ENCODE measurements at places on chromosomes 12 and 14.

DNA sequence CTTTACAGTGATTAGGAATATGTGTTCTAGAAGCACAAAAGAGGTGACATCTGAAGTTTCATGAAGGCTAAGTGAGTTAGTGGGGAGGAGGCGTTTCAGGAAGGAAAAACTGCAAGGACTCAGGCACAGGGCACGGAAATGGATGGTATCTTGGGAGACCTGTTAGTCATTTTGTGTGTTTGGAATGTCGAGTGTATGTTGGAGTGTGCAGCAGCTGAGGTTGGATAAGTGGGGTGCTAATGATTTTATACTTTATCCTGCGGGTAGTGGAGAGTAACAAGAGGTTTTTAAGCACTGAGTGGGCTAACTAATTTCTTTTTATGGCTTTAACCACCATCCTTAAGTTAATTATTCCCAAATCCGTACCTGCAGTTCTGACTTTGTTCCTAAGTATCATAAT lies 571.5 kb upstream of the FBXO33 start:
- DNase-seq = no peak

- DNase-seq = no peak
These were observed 35.8 kb downstream of the EFCAB11 start for GRCh38 chr14:89918721-89919120.

DNA sequence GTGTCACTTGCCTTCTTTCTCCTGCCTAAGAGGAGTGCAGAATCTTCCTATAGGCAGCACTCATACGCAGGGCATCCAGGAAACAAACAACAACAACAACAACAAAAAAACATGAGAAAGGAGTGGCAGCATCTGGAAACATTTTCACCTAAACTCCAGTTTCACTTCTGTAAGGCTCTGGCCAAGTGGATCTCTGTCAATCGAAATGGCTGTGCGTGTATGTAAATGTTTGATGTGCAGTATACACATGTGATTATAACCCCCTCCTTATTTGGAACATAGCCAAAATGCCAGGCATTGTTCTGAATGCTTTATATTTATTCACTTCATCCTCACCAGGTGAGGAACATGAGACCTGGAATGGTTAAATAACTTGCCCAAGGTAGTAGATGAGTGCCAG lies 76.8 kb downstream of the COX16 start:
- DNase-seq = no peak

GRCh38 chr12:27464220-27464554 lies 17.7 kb downstream of the SMCO2 start:
- DNase-seq = no peak

GRCh38 chr12:113678223-113679119 lies 206.8 kb upstream of the LHX5 start:
- DNase-seq = no peak

- DNase-seq = no peak
These were observed 9.2 kb downstream of the RNASE9 start for GRCh38 chr14:20551606-20552005.

DNA sequence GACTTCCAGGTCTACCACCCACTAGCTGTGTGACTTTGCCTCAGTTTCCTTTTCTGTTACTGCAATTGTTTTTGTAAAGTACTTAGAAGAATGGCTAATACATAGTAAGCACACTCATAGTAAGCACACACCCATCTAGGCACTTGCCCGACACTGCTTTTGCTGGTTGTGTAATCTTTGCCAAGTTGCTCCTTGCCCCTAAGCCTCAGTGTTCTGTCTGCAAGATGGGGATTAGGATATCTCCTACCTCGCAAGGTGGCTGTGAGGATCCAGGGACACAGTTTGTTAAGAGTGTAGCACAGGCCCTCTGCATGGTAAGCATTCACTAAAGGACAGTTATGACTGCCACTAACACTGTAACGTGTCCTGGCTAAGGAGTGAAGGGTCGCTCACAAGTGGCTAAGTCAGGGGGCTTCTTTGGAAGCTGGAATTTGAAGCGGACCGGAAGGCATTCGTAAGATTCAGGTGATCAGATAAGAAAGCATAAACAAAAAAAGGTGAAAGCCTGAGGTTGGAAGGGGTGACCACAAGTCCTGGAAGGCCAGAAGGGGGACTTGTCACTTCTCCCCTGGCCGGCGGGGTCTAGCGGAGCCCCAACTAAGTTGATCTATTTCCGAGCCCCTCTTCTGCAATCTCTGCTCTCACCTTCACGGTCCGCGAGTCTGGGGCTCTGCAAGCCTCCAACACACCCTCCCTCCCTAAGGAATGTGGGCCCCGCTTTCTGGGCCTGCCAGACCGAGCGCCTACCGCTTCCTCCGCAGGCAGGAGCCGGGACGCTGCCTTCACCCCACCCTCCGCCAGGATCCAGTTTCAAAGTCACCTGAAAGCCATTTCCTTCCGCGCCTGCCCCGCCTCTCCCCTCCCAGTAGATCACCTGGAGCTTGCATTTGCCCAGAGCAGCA lies 1.5 kb upstream of the PLEKHG3 start:
- DNase-seq = no peak

DNA sequence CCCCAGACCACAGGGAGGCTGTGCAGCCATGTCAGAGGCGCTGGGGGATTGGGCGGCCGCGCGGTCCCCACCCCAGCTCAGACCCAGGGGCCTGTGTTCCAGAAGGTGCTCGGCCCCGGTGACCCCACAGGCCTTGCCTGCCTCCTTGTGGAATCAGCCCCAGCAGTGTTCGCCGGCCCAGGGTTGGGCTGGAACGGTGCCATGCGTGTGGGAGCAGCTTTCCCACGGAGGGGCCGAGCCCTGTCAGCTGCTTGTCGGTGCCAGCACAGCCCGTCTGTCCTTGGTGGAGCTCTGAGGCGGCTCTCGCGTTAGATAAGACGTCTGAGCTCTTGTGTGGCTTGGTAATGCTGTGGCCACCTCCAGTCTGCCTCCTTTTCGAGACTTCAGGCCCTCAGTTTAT lies 8.5 kb downstream of the ZFYVE21 start:
- no peak for DNase-seq

DNA sequence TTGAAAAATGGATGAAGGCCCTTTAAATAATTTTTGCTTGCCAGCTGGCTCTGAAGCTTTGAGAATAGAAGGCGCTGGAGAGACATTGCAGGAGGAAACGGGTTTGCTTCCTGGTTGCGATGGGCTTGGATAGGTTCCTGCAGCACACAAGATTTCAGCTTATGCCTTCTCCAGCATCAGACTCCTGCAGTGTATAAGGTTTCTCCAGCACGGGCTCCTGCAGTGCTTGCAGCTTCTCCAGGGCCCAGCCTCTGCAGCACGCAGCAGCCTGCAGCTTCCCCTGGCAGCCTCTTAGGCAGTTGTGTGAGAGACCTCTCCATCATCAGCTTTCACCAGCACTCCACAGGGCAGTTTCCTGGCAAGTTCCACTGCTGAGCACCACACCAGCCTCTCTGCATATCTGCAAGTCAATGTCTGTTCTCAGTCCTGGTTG lies 78.7 kb upstream of the ZDHHC17 start:
- DNase-seq = no peak

GRCh38 chr14:64410084-64410774 lies 22.1 kb downstream of the MTHFD1 start:
- no peak for DNase-seq

DNA sequence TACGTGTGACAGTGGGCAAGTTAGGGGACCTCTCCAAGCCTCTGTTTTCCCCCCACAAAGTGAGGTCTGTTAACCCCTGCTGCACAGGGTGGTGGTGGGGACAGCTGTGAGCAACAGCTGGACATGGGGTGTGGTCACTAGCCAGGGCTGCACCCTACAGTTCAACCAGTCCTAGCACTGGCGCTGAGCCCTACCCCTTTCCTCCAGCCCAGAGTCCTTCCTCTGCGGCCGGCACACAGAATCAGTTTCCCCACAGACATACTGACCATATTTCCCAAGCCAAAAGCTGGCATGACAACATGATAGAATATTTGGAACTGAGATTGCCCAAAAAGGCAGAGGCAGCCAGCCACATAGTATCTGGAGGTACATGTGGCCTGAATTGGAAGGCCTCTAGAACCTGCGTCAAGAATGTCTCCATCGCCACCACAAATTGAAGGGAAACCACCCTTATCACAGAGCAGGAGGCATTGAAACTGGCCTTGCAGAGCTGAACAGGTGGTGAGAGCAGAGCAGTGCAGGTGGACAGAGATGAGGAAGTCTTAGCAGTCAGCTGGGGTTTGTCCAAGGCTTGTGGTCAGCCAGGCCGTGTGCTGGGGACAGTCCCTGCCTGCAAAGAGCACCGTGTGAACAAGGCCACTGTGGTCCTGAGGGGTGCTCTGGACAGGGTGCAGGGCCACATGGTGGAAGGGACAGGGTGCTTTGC lies 21.2 kb downstream of the DEGS2 start:
- no peak for DNase-seq

GRCh38 chr14:69692594-69692993 lies 74.3 kb upstream of the SRSF5 start:
- DNase-seq = no peak

All from activated CD8-positive, alpha-beta memory T cell treated with anti-CD3 and anti-CD28 coated beads for 1 hour (primary cell).